ENCODE measurements at places on chromosomes 12 and 14.

DNA sequence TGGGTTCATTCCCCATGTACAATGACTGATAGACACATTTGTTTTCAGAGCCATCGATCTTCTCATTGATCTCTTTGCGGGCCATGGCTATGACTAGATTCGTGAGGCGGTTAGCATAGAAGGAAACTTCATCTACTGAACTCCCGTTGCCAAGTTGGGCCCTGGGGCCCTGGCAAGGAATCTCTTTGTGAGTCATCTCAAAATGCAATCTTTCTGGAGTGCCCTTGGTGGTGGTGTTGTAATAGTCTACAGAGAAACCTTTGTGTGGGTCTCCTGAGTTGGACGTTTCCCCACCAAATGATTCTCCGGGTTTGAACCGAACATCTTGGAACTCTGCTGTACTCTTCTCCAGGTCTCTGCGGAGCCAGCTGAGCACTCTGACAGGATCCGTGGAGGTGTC, 20.4 kb downstream of the AKAP3 start:
- DNase-seq = no peak

GRCh38 chr14:34081576-34082136, 130.8 kb upstream of the EGLN3 start:
- peak; percentile 90 for DNase-seq

- no peak for DNase-seq
These were observed 50.6 kb downstream of the DRAM1 start for GRCh38 chr12:101927999-101928398.

GRCh38 chr12:97168804-97169203, 261.7 kb downstream of the NEDD1 start:
- DNase-seq = no peak

DNA sequence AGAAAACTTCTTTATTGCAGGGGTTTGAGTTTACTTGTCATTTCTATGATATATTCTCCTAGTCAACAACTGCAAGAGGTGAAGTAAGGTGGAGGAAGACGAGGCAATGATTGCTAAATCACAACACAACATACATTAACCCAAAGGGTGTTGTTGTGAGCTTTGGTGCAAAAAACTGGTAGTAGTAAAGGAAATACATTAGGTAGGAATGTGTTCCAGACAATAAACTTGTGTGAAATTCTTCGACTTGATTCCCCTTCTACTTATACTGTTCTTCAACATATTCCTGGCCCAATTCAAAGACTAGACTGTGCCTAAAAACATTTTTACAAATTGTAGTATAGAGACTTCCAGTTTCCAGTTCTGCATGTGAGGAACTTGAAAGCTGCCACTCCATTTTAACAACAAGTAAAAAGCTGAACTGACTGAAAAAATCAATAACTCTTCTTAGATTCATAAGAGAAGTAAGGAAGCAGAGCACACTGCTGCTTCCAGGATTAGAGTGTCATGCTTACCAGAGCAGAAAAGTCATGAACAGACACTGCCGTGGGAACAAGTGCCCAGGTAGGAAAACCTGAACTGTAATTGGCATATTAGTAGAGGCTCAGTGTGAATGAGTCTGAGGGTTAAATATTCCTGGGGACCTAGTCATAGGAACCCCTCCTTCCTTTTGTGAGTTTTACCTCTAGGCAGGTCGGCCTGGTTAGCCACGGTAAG, 22.2 kb downstream of the COX8C start:
- no peak for DNase-seq

GRCh38 chr12:53199700-53200099, 7.4 kb downstream of the ITGB7 start:
- DNase-seq = no peak

- peak; percentile 85 for DNase-seq
These were observed 29.4 kb upstream of the BCL7A start for GRCh38 chr12:121992059-121992879.

GRCh38 chr12:78802593-78802992, 62.0 kb upstream of the SYT1 start:
- DNase-seq = peak; percentile 31

DNA sequence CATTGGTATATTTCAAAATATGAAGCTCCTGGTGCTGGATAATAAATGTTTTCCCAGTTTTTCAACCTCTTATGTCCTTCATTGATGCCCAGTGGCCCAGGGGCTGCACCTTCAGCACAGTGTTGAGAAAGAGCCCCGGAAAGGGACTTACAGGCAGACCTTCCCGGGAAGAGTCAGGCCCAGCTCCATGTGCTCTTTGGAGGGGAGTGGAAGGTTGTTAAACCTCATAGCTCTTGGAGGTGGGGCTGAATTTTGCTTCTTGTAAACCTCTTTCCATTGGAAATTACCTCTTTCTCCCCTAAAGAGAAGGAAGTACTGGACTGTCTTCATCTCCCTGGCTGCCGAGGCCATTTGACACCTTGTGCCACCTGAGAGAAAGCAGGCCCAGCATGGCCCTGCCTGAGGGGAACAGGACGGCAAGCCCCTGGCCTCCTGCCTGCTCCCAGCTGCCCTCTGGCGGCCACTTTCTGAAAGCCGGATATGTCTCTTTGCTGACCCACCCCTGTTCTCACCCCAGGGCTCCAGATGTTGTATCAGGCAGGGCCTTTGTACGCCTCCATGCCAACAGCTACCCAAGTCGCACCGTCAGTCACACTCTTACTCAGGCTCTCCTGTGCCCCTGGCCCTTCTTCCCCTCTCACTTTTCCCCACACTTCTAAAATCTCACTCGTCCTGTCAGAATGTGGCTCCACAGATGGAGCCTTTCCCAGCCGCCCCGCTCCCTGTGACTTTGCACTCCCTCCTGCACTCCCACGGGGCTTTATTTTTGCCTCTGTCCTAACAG, 43.0 kb downstream of the EVL start:
- DNase-seq = peak; percentile 76

DNA sequence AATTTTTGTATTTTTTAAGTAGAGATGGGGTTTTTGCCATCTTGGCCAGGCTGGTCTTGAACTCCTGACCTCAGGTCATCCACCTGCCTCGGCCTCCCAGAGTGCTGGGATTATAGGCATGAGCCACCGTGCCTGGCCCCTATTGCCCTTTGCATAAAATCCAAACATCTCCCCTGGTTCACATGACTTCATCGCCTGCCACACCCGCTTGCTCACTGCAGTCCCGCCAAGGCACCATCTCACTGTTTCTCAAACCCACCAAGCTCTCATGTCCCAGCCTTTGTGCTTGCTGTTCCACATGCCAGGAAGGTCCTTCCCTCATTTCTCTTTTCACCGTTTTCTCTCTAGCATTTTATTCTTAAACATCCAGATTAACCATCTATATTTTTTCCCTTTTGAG, 9.7 kb downstream of the RHOF start:
- DNase-seq = no peak

DNA sequence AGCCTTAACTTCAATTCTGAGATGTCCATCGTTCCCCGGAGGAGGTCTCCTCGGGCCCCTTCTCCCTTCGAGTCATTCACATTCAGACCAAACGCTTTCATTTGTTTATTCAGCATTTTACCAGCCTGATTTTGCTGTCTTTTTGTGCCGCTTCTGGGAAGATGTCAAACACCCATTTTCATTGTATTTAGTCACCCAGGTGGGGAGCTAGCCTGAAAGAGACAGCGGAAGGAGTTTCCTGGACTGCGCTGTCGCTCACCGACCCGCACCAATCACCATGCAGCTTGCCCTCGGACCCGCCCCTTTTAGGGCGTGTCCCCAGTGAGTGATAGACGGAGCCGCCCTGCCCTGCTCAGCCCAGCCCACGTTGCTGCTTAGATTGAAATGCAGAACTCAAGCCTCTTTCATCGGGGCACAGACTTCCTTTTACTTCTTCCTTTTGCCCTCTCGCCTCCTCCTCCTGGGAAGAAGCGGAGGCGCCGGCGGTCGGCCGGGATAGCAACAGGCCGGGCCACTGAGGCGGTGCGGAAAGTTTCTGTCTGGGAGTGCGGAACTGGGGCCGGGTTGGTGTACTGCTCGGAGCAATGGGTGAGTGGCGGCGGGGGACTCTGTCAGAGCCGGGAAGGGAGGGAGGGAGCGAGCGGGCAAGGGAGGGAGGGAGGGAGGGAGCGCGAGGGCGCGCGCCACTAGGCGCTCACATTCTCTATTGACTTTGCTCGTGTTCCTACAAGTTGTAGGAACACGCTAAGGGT, at the start of gene PAX9:
TSS of gene PAX9 (plus strand) at position 355 of the 752 bp plus-strand sequence. CDS start at position 585, 230 bp downstream.
- DNase-seq = peak; percentile 97

GRCh38 chr12:1939801-1940607, 21.6 kb upstream of the CACNA2D4 start:
- peak; percentile 94 for DNase-seq

DNA sequence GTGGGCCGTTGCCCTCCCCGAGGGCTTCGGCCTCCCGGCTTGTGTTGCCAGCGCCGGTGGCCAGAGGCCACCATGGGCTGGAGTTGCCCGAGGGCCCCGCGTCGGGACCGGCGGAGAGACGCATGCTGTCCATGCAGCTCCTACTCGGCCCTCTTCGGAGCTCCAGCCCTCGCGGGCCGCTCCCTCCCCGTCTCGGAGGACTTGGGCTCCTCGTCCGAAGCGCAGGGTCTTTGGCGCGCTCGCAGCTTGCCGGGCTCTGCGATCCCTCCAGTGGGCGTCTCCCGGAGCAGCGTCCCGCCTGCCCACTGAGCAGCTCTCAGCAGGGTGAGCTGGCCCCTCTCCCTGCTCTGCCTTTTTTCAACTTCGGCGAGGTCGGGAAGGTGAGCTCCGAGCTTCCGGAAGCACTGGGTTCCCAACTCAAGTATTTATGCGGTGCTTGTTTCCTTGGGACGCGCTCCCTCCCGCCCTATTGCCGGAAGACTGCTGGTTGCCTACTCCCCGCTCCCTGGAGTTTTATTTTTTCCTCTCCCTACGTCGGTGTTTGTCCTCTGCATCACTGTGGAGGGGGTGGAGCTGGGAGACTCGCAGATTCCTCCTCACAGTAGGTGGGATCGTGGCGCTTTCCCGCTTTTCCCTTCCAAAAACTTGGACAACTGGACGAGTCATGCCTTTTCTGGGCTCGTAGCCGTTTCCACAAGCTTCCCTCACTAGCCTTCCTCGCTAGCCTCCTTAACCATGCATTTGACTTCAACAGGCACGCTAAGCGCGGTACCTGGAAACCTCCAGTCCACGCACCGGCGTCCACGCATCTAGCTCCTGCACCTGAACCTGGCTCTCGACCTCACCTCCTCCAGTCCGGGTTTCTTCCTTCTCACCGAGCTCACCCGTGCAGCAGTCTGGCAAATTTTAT, at the start of gene AVPR1A:
TSS of gene AVPR1A (minus strand) at position 489 of the 910 bp plus-strand sequence. CDS start at position 124, 365 bp downstream.
- peak; percentile 92 for DNase-seq

GRCh38 chr14:71682337-71682736, 249.9 kb upstream of the RGS6 start:
- DNase-seq = no peak

DNA sequence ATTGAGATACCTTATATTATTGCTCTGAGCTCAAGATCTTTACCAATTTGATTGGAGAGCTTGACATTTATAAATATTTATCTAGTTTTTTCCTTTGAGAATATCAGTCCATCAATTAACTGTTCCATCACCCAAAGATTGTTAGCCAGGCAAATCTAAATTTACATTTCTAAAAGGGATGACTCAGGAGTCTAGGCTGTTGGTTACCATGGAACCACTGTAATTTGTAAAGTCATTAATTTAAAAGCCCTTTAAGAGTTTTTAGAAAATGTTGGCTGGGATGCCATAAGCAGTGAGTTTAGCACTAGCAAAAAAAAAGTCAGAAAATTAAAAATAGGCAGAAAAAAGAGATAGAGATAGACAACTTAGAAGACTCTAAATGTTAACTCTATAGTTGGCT, 19.5 kb upstream of the SERPINA1 start:
- no peak for DNase-seq

DNA sequence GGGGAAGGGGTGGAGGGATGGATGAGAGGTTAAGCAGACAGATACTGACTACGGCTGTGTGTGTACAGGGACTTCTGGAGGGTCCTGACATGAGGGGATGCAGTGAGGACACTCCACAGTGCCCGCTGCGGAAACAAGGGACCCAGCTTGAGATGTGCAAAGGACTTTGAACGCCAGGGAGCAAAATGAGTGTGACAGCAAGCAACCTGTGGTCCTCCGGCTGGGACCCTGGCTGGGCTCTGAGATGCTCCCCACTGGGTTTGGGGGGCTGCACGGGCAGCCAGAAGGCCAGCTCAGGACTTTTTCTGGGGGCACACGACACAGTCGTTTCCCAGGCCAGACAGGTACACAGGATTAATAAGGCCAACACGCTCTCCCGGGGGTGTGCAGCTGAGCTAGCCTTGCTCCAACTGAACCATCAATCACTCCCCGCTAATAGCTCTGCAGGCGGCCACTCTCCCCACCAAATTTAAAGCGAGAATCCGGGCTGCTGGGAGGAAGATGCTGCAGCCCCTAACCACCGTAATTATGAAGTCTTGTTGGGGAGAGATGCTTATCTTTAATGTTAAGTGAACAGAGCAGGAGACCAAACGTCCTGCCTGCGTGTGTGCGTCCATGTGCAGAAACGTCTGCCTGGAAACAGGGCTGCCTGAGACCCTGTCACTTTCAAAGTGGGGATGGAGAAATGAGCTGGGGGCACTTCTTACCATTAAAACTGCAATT, 51.6 kb upstream of the DLK1 start:
- DNase-seq = no peak

DNA sequence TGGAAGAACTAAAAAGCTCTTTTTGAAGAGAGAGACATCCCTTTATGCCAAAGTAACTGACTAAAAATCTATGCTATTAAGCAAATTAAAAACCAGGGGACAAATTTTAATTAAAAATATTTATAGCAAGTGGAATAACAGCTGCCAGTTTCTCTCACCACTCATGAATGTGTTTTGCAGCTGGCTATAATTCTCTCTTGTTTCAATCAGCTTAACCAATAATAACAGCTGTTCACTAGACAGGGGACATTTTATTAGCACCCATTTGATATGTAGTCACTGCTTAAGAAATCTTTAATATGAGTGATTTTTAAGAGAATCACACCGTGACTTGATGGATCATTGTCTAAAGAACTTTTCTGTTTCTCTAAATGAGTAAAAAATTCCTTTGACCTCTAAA, 34.2 kb upstream of the KRR1 start:
- no peak for DNase-seq

DNA sequence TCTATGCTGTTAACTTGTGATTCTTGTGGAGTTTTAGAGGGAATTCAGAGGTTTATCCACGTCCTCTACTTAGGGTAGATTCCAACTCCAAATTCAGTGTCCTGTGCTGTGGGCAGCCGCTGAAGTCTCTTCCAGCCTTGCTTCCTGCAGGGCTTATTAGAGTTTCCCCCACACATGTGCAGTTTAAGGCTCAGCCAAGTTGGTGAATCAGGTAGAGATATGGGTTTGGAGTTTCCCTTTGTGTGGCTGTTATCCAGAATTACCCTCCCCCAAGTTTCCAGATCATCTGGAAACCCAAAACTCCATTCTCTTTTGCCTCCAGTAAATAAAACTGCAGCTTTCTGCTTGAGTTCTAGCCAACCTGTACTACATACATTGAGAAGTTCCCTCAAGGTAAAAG, 853.7 kb downstream of the GALC start:
- DNase-seq = no peak

DNA sequence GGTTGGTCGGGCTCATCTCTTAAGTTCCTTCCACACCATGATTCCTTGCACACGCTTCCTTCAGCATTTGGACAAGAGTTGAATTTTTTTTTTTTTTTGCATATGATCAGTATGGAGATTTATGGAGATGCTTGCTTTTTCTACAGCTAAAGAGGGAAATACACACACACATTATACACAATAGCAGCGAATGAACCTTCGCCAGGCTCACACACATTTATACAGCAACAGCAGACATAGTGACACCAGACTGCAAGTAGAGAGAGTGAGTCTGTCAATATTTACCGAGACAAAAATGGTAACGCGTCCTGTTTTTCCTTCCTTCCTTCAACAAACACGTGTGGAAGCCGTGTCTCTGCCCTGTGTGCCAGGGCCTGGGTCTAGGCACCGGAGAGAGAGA, 897.9 kb downstream of the BCL11B start:
- no peak for DNase-seq

GRCh38 chr14:92109490-92109889, 3.1 kb upstream of the ATXN3 start:
- no peak for DNase-seq

- no peak for DNase-seq
These were observed 37.0 kb upstream of the MEG3 start for GRCh38 chr14:100788942-100789341.

All from DMS53 (cell line).